Stimulated activated CD4-positive, alpha-beta T cell treated with anti-CD3 and anti-CD28 coated beads, Interleukin-1b, Interleukin-23, amount 100 ng/mL, for 4 hours (primary cell): ENCODE measurements at places on chromosomes 6 and 20.

DNA sequence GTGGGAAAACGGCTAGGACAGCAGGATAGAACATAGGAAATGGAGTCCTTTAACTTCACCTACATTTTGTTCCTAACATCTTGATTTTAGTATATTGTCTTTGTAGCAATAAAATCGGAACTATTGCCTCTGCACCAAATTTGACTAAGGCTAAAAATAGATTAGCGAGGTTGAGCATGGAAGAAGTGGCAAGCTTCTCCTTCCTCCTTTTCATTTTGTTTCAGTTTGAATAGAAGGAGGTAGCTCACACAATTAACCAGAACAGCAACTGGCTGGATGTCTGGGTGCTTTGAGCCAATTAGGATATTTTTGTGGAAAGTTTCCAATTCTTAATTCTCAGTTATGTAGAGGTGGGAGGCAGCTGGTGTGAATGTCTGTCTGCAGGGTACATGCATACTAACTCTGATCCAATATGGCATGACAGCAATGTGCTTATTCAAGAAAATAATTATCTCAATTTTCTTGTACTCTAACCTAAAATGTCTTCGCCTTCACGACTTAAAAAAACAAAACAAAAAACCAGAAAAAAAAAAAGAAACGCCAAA, 3.1 kb upstream of the HECA start:
- no peak for DNase-seq

GRCh38 chr6:30571762-30572082, 480 bp downstream of the ABCF1 start:
- DNase-seq = no peak

DNA sequence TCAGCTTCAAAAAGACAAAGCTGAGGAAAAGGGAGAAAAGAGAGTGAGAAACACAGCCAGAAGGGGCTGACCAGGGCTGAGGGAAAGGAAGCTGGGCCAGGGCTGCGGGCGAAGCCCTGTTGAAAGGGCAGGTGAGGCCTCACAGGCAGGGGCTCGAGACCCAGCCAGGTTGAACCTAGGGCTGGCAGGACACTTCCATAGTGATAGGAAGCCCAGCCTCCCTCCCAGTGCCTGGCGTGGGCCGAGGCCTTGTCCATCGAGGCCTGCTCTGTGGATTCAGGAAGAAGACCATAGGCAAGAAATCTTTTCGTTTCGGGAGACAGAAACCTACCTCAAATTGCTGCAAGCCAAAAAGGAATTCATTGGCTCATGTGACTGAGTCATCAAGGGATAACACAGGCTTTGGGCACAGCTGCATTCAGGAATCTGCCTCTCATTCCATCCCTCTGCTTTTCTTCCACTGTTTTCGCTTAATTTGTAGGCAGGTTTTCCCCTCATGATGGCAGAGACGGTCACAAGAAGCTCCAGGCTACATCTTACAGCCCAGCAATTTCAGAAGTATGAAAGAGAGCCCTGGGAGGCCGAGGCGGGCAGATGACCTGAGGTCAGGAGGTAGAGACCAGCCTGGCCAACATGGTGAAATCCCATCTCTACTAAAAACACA, 311.1 kb upstream of the SULF2 start:
- DNase-seq = no peak

- DNase-seq = no peak
These were observed 5.9 kb downstream of the CASS4 start for GRCh38 chr20:56417911-56418310.

GRCh38 chr6:139549561-139550070, 175.2 kb upstream of the CITED2 start:
- DNase-seq = no peak

DNA sequence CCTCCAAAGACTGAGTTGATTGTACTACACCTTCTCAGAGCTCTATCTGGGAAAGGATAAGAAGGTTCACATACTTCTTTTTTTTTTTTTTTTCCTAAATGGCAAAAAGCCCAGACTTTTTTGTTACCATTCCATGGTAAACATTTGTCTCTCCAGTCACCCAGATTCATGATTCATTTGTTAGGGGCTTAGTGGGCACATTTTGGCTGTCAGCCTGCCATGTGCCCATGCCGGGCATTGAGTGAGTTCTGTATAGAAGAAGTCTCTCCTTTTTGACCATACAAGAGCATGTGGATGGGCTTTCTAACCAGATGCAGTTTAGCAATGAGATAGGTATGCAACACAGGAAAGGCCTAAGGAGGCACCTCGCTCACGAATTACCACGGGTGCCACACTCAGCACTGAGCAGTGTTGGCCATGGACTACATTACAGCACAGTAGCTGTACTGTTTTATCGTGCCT, 447.5 kb upstream of the HSF2 start:
- DNase-seq = no peak

GRCh38 chr20:6341491-6341890, 218.7 kb upstream of the FERMT1 start:
- DNase-seq = no peak

- DNase-seq = no peak
These were observed 14.0 kb downstream of the RBL1 start for GRCh38 chr20:37081717-37082289.

DNA sequence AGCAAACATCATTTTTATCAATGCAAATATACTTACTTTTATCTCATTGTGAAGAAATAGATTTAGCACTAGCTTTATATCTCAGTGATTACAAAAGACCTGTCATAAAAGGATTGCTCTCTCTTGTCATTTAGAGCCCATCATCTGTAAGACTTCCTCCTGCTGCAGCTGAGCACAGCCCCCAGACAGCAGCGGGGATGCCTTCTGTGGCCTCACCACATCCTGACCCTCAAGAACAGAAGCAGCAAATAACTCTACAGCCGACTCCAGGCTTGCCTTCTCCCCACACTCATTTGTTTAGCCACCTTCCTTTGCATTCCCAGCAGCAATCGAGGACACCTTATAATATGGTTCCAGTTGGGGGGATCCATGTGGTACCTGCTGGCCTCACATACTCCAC, 127.0 kb upstream of the EDN1 start:
- no peak for DNase-seq

GRCh38 chr6:136289327-136289578, 393 bp downstream of the BCLAF1 start:
- peak; percentile 93 for DNase-seq

GRCh38 chr6:43966374-43966658, 160.9 kb downstream of the MRPL14 start:
- no peak for DNase-seq

DNA sequence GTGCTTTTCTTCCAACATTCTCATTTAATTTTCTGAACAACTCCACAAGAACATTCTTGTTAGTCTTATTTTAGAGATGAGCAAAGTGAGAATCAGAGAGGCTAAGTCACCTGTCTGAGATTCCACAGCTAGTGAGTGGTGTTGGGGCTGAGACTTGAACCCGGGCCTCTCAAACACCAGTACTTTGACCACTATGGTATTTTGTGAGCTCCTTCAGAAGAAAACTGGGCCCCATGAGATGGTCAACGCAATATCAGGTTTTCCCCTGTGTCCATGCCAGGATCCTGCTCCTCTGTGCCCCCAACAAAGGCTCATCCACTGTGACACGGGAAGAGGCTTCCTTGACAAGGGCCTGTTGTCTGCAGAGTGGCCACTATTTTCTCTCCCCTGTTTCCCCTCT, 51.9 kb downstream of the MAFB start:
- DNase-seq = no peak

DNA sequence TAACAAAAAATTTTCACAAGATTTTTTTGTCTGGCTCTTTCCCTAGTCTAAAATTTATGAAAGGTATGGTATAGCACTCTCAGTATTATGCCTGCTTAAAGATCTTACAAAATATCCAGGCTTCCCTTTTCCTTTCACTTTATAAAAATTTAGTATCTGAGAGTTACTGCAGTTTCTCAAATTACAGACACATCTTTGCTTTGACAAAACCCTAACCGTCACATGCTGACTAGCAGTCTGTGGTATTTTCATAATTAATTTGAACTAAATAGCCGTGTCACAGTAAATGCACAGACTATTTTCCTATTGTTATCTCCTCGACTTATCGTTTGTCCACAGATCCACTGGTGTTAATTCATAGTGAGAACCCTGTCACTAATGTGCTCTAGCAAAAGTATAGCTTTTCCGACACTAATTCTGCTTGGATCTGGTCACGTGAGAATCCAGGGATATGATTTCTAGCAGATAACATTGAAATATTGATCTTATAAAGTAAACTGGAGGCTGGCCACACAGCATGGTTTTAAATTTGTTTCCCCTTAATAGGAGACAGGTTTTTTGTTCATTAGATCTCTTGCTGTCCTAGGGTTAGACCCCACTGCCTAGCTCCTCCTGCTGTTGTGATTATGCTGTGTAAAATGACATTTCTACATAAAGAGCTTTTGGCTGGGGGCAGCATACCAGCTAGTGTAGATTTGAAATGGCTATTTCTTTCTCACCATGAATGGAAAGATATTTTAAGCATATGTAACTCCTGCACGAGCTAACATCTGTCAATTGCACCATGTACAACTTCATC, 340.6 kb upstream of the SASH1 start:
- DNase-seq = no peak

DNA sequence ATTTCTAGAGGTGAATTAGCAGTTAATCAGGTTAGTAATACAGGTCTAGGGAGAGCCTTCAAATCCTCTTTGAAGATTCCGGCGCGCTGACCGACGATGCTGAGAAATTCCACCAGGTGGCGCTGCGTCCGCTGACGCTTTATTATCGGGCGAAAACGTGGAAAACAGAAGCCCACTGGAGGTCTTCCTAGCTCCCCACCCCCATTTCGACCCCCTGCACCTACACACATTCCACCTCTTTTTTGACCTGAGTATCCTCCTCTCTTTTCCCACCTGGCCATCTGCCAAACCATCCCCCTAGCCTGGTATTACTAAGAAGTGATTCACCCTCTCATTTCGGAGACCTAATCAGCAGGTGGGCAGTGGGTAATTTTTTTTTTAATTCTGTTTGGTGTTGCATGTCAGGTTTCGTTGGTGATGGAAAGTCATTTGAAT, 65.4 kb upstream of the RIN2 start:
- DNase-seq = peak; percentile 39

DNA sequence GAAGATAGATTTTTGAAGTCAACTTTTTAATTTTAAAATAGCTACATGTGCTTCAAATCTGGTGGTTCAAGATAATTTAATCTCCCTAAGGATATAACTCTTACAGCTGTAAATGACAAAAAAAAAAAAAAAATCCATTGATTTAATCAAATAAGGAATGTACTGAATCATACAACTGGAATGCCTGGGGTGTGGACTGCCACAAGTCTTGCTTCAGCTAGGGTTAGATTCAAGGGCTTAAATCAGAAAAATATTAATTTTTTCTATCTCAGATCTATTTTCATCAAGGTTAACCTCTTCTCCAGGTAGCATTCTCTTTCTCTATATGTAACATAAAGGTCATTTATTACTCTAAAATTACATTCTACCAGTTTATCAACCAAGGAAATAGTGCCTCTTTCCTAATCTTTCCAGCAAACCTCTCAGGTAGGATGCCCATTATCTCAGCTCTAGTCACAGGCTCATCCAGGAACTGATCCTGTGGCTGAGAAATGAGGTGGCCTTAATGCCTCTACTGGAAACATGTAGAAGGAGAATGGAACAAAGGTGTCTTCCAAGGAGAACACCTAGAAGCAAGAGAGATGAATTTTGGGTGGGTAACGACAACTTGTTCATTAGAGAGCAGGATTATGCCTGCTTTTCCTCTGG, 466.9 kb downstream of the CBLN4 start:
- DNase-seq = no peak

DNA sequence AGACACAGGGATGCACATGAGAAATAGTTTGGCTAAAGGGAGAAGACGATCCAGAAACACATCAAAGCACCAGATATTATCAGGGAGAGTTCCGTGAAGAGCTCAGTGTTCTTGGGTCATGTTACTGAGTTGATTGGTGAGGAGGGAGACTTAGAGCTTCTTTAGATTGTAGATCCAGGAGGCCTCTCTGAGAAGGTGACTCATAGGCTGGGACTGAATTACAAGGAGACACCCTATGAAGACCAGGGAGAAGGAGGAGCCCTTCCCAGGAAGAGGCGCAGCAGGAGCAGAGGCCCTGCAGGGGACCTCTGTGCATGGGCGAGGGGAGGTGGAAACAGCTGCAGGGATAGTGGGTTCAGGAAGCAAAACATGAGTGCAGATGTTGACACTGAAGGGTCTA, 196.5 kb downstream of the SLC24A3 start:
- DNase-seq = no peak
